ENCODE measurements at places on chromosomes 16 and 17.

DNA sequence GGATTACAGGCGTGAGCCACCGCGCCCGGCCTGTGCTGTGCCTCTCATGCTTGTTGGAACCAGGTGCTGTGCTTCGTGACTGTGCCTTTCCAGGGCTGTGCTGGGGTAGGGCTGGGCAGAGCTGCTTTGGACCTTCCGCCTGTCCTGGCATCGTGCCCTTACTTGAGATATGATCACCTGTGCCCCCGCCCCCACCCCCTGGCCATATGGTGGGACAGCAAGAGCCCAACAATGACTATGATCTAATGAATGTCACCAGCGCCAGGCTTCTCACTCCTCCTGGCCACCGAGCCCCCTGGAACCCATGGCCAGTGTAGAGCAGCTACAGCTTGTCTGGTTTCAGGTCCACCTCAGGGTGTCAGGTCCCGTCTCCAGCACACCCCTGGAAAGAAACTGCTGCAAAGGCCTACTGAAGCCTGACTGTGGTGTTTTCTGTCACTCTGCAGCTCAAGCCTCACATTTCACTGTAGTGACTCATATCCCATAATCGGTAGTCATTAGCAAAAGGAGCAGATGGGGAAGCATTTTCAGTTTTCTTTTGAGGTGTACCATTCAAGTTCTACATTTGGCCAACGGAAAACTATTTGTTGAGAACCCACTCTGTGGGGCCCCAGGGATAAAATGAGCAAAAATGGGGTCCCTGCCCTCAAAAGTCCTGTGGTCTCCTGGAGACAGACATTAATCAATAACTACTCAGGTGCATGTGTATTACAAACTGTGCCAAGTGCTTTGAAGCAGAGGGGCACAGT, 22.1 kb downstream of the FCSK start:
- DNase-seq: no peak

- DNase-seq: no peak
Measured at GRCh38 chr17:49762151-49762941, 1.6 kb downstream of the FAM117A start.

DNA sequence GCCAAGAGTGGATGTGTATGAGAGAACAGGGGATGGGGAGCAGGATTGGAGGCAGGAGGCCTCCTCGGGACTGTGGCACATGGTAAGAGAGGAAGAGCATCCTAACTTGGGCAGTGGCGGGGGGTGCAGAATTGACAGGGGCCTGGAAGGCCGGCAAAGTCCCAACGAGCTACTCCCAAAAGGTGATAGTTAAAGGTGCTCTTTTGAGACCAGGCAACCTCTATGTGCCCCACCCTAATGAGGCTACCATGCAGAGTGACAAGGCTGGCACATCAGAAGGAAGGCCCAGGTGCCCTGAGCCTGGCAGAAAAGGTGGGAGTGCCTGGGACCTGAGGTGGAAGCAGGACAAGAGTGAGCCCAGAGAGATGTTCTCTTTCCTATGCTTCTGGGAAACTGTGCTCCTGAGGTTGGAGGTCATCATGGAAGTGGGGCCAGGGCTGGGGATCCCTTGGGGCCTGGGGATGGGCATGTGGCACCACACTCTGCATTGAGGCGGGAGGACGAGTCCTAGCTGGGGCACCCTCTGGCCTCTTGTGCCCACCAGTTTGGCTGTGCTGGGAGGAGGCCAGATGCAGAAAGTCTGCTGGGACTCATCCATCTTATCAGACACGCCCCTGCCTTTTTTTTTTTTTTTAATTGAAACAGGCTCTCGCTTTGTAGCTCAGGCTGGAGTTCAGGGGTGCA, 5.9 kb downstream of the RAB11FIP4 start:
- DNase-seq: no peak

DNA sequence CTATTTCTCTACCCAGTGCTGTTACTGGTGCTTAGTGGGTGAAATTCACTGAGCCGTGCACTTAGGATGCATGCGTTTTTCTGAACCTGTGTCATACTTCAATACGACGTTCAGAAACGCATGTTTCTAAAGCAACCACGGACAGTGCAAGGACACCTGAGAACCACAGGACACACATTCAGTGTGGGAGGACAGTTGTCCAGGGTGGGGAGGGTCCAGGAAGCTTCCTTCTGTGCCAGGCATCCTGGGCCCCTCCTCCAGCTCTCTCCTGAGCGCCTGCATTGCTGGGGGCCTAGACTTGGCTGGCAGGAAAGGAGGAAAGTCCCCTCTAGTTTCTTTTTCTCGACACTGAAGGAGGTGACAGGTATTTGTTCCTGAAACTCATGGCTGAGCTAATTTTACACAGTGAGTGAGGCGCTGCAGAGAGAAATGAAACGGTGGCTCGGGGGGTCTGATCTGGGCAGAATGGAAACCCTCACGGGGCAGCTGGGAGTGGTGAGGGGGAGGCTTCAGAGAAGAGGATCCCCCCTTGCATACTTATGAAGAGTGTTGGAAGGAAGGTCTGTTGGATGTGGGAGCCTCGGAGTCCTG, 89.9 kb downstream of the IRF8 start:
- no peak for DNase-seq

DNA sequence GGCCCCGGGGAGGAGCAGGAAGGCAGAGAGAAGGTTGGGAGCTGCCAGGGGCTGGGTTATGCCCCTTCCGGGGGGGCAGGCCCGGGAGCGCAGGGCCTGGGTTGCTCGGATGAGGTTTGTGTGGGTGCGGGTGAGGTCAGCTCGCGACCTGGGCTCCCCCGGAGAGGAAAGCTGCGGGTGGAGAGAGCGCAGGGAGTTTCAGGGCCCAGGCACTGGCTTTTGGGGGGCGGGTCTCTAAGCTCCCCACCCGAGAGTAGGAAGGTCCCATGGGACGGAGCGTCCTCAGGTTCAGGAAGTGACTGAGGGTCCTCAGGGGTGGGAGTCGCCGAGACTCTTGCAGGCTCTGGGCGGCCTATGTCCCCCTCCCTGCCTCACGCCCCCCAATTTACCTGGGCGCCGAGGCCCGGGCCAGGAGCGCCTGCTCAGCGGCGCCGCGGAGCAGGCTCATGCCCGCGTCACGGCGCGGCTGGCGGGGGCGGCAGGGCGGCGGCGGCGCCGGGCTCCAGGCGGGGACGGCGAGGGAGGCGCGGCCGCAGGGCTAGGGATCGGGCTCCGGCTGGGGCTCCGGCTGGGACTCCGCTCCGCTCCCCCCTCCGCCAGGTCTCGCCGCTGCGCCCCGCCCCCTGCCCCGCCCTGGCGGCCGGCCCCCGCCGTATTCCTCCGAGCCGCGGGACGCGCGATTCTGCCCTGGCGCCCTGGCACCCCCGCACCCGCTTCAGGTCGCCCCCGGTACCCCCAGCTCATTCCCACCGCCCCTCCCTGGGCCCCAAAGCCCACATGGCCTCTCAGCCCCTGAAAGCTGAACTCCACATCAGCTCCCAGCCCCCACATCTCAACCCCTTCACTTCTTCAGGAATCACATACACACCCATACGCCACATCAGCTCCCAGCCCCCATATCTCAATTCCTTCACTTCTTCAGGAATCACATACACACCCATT, at the start of gene DOK4:
Gene DOK4, minus strand, starts transcription at position 578 of the 942 bp plus-strand sequence. CDS start 6,986 bp downstream, outside the sequence.
- no peak for DNase-seq

GRCh38 chr17:627051-627450, 87.6 kb downstream of the VPS53 start:
- no peak for DNase-seq

DNA sequence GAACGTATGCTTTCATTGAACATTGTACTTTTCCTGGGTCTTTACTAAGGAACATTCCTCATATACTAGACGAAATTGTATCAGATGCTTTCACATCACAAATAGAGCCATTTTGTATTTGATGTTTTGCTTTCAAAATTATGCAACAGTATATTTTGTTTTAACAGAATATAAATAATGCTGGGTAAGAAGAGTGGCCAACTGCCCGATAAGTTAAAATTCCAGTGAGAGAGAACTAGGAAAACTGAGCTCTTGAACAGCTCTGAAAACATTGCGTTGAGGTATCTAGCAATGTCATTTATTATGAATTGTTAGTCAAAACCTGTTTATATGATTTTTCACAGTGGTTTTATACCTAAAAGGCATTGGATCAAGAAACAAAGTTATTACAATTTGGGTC, 50.8 kb downstream of the USP10 start:
- no peak for DNase-seq

DNA sequence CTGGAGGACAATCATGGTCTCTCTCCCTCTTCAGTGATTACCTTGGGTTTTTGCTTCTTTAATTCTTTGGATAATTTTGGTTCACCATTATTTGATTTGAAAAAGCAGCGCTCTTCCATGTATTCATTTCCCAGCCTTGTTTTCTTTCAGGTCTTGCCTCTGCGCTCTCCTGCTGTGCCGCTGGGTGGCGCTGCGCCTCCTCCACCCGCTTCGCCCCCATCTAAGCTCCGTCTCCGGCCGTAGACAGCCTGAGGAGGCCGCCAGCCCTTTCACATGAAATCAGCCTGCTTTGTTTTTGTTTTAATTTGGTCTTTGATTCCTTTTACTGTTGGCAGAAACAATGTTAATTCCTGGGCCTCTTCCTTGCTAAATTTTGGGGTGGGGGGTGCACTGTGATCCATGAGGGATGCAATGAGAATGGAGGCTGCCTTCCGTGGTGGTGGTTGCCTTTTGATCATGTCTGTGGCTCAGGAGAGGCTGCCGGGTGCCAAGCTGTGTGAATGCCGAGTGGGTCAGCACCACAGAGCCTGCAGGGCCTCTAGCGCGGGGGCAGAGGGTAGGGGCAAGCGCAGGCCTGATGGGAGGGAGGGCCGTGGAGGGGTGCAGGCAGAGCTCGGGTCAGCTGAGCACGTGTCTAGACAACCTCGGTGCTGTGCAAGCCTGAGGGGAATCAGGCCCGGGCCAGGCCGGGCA, 64.1 kb downstream of the PLD6 start:
- DNase-seq: no peak

- DNase-seq: no peak
Measured at GRCh38 chr17:27276653-27277156, 17.2 kb upstream of the WSB1 start.

DNA sequence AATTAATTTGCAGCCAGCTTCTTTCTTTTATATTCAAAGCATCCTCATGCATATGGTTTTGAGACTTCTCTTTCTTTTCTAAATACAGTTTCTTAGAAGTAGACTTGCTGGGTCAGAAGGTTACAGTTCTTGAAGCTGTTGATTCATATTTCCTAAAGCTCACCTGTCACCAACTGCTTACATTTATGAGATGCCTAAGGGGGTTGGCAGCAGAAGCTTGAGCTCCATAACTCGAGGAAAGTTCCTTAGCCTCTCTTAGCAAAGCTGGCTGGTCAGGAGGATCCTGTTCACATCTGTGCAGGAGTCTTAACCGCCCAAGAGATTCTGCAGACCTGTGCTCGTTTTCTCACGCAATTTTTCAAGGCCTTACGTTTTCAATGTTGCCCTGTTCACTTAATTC, 218.8 kb downstream of the SNX29 start:
- DNase-seq: no peak

- no peak for DNase-seq
Measured at GRCh38 chr16:12752159-12752558, 51.5 kb downstream of the CPPED1 start.

DNA sequence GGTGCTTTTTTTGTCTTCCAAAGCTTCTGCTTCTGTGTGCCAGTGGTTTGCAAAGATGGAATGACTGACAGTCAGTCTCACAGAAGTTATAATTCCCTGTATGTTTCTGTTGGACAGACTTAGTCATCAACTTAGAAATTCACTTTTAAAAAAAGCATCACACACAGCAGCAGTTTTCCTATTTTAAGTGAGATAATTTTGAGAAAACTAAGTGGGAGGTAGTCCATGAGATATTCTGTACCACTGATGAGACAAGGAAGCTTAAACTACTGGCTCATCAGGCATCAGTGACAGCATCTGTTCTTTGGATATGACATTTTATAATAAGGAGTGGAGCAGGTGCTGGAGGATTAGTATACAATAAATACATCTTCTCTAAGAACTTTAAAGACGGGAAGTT, 20.0 kb downstream of the CNP start:
- DNase-seq: no peak

GRCh38 chr16:84897911-84898377, 78.2 kb downstream of the CRISPLD2 start:
- no peak for DNase-seq

DNA sequence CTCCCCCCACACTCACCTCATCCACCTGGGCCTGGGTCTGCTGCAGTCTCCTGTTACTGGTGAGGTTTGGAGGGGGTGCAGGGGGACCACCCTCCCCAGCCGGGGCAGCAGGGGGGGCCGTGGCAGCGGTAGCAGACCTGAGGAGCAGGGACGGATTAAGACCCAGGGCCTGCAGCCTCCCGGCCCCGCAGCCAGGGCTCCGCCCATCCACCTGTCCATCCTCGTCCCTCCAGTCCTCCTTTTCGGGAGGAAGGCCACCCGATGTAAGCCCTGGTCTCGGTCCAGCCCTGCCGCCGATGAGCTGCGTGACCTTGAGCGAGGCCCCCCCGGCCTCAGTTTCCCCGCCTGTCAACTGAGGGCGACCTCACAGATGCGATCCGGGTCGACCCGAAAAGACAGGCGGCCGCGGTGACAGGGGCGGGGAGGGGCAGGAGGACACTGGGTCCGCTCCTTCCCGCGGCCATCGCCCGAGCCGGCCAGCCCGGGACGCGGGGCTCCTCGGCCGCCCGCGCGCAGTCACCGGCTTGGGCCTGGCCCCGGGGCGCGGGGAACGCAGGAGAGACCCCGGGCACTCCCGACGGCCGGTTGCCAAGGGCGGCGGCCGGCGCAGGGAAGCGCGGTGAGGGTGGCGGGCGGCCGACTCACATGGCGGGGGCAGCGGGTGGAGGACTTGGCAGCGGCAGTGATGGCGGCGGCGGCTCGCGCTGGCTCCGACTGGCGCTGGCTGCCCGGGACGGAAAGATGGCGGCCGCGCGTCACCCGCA, at the start of gene VAMP2:
Gene VAMP2, minus strand, starts transcription at position 716 of the 764 bp plus-strand sequence. Its CDS starts 69 bp downstream, at position 647.
- no peak for DNase-seq

DNA sequence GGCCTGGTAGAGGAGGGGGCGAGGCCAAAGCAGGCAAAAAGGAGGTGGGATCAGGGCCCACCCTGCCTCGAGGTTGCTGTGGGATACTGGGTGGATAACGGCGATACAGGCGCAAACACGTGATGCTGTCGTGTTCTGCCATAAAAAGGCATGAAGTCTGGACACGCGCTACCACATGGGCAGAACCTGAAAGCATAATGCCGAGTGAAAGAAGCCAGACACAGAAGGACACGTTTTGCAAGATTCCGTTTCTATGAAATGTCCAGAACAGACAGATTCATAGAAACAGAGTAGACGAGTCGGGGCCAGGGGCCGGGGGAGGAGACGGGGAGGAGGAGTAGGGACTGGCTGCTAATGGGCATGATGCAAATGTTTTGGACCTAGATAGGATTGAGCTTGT, 43.5 kb downstream of the ZDHHC7 start:
- DNase-seq: no peak

DNA sequence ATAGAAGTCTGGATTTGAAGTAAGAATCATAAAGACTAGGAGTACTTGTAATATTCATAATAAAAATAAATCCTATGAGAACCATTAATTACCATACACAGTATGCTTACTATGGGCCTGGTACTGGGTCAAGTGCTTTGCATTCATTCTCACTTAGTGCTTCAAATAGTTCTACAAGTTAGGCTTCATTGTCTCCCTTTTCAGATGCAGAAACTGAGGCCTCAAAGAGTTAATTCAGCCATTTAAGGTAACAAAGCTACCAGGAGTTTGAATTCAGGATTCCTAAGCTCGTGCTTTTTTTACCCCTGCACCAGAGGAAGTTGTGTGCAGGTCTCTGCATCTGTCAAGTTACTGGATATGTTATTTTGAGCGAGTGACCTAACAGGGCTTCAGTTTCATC, 1098.4 kb upstream of the EEF2KMT start:
- DNase-seq: no peak

- DNase-seq: no peak
Measured at GRCh38 chr16:11877374-11877773, 26.0 kb upstream of the RSL1D1 start.
